EH (cell line): ENCODE measurements at places on chromosomes 2 and 18.

DNA sequence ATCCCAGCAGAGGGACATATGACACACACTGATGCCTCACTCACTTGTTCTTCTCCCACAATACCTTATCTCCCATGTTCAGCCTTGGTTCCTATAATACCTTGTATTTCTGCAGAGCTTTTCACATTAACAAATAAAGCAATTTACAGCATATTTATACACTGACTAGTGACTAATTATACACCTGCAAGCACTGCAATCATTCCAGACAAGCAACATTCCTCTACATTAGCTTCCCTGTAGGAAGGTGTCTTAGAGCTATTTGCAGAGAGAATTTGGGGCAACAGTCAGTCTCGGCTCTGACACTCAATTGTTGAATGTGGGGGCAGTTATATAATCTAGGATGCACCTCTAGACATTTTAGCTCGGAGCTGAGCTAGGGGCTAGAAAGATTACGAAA lies 9.5 kb upstream of the INSIG2 start:
- no peak for DNase-seq

DNA sequence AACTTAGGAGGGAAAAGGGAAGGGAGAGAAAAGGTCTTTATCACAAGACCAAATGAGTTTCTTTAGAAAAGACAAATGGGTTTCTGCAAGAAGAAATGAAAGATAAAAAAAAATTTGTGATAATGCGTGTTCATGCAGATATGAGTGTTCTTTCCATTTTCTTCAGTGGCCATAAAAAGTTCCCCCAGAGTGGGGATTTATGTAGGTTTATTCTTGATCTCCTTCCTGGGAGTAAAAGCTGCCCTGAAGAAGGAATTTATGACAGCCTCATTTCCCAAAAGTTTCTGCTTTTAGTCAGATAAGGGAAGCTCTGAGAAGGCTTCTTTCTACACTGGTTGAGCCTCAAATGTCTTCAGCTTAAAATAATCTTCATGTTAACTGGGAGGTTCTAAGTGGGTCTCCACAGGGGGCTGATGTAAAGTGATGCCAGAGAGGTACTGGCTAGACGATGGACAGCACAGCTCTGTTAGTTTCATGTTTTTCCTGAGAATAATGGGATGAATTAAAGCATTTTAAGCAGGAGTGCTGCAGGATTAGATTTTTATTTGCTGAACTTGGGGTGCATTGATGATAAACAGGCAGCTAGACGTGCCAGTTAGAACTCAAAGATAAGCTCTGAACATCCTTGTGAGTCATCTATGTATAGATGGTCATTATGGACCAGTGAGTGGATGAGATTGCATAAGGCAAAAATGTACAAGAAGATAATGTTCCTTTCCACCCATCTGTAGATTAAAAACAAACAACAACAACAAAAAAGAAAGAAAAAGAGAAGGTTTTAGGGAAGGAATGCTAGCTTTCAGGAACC lies 99.4 kb upstream of the MSH2 start:
- peak; percentile 49 for DNase-seq

DNA sequence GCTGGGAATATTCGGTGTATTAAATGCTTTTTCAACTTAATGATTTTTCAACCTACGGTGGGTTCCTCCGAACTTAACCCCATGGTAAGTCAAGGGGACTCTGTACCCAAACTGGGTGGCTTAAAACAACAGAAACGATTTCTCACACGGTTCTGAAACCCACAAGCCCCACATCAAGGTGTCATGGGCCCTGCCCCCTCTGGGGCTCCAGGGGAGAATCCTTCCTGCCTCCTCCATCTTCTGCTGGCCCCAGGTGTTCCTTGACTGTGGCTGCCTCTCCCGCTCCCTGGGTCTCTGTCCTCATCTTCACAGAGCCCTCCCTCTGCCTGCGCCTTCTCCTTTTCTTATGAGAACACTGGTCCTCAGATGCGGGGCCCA lies 301.3 kb upstream of the SALL3 start:
- DNase-seq: no peak

DNA sequence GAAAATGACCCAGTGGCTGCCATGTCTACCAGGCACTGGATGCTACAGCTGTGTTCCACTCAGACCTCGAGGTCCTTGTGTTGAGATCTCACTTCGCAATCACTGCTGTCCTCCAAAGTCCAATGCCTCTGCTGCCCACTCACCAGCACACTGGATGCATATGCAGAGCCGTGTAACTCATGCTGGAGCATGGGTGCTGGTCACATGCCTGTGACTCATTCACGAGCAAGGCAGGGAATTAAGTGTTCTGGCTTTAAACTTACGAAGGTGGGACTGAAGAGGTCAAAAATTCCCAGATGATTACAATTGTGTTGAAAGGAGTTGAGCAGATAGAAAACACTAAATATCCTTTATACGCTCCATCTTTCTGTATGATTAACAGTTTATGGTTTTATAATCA lies 417.5 kb downstream of the NUP35 start:
- no peak for DNase-seq

DNA sequence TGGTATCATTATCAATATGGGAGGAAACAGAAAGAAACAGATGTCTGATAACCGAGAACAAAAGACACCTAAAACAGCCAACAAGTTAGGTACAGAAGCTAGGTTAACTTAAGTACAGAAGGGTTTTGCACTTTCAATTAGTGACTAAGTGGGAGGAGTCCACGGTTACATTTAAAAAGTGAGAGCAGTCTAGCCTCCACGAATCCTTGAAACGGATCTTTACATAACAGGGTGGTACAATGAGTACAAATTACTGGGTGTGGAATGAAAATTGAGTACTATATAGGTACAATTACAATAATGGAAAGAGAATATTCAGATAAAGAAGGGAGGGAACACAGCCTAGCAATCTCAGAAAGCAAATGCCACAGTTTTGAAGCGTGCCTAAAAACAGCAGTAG lies 76.6 kb downstream of the TLK1 start:
- no peak for DNase-seq

GRCh38 chr2:229032608-229033234 lies 238.4 kb downstream of the PID1 start:
- DNase-seq: peak; percentile 8

DNA sequence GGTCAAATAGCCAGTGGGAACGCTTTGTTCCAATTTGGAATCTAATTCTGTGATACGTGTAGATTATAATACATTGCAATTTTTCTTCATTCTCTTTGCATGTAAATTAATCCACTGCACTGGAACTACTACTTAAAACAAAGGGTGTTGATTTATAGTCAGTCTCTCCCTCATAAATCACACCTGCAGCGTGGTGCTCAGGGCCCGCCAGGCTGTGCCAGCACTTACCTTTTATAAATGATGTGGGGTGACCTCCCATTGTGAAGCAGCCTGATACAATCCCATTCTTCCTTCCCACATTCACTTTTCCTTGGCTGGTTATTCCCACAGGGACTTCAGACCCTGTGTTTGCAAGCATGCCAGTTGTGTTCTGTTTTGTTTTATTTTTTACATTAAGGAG lies 302.3 kb upstream of the ID2 start:
- DNase-seq: no peak

GRCh38 chr2:161250864-161251436 lies 57.3 kb upstream of the PSMD14 start:
- DNase-seq: peak; percentile 45

- peak; percentile 72 for DNase-seq
Measured at GRCh38 chr2:216636551-216637450, 3.6 kb downstream of the IGFBP2 start.

- DNase-seq: peak; percentile 60
Measured at GRCh38 chr2:24559473-24560113, 68.5 kb downstream of the NCOA1 start.

DNA sequence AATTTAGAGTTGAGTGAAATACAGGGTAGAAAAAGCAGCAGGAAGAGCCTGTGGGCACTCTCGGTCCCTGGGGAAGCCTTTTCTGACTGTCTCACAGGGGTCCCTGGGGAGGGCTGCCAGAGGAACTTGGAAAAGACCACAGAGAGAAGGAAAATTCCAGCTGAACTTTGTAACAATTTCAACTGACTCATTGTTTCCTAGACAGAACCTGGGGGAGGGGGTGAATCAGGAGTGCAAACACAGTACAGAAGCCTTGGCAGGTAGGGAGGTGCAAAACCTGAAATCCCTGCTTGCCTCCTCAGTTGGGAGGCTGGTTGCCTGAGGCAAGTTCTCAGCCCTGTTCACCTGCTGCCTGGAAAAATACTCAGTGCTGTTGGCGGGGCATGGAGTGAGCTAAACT lies 106.8 kb downstream of the GRB14 start:
- no peak for DNase-seq
